CD4-positive, alpha-beta T cell treated with Interferon gamma for 1 hour (primary cell): ENCODE measurements at places on chromosomes 1 and 21.

DNA sequence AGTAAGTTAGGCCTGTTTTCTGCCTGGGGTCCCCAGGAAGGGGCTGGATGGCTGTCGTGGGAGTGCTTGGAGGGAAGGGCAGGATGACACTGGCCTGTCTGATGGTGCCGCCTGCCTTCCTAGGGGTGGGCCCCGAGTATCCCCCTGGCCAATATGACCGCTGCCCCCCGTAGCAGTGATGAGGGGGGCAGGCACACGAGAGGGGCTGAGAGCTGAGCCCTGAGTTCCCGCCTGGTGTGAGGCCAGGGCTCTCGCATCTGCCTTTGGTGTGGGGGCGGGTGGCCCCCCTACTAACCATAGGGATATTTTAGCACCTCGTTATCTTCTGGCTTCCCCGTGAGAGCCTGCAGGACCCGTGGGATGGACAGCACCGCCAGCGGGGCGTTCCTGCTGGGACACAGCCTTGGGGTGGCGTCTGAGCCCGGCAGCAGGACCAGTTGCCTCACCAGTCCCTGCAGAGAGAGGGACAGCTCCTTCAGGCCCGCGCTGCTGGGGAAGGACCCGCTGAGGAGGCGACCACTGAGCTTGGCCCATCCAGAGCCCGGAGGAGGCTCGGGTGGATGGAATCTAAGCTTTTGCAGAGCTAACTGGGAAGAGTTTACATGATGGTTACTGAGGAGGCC lies 10.4 kb downstream of the KRTAP10-1 start:
- DNase-seq = no peak

GRCh38 chr21:46151261-46151988 lies 4.0 kb downstream of the FTCD start:
- no peak for DNase-seq

- no peak for DNase-seq
Measured at GRCh38 chr21:15531986-15532385, 197.8 kb upstream of the USP25 start.

DNA sequence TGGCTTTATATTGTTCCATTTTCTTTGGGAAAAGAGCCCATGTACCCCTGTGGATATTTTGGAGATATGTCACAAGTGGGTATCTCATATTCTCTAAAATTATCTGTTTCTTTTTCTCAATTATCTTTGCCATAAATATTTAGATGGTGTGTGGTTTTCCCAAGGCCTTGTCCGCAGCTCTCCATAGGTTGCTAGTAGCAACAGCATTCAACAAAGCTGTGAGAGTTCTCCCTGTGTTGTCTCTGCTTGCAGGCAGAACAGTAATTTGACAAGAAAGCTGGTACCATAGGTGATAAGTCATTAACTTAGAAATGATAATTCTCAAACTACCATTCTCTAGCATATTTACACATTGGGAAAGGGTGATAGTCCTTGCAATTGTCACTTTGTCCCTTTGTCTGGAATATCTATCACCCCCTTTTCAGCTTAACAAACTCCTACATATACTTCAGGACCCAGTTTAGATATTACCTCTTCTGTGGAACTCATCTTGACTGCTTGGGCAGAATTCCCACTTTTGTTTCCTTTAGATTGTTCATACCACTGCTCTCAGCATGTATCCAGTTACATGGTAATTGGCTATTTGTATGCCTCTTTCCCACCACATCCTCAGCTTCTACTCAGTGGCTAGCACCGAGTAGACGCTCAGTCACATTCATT lies 8.9 kb downstream of the CD101 start:
- no peak for DNase-seq

DNA sequence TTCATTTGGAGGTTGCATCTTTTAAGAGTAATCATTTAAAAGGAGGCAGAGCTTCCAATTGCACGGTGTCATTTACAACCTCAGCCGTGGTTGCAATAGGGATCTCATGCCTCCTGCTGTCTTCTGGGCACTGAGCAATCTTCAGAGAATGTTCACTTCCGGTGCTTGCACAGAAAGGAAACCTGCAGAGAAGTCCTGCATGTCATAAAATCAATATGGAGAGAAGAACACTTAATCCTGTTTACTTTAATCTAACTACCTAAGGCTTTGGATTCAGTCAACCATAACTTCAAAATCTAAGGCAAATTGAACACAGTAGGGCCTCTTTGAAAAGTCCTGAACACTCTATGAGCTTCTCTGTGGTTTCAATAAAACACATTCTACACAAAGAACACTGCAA lies 11.3 kb upstream of the MAP10 start:
- DNase-seq = no peak

DNA sequence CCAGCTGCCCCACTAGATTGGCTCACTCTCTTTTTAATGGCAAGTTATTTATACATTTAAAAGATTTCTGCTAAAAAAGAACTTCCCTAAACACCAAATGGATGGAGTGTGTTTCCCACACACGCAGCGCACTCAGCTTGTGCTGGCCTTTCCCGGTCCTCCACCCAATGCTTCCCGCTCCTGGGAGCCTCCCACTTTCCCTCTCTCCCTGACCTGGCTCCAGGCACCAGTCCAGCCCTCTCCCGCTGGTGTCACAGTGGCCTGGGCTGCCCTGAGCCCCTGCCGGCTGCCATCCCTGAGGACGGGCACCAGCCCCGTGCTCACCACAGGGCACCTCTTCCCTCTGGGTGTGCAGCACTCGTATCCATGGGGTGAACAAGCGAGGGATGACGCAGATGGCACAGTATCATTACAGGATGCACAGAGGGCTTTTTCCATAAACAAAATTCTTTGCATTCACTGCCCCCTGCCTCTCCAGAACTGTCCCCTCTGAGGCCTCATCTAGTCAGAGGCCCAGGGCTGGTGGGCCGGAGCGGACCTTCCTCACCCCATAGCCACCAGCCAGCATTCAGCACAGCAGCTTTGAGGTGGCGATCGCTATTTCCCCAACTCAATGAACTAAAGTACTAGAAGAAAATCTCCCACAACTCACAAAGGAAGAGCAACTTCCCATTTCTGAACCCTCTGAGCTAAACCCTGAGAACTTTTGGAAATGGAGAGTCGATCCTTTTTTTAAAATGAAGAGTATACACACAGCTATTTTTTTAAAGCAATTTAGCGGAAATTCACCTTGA lies 68.5 kb downstream of the SLC37A1 start:
- DNase-seq = no peak

GRCh38 chr1:154842635-154843034 lies 27.4 kb downstream of the KCNN3 start:
- no peak for DNase-seq
